GM12878 (cell line): ENCODE measurements at places on chromosomes 1 and 21.

GRCh38 chr1:18256282-18257235, 149.0 kb downstream of the IGSF21 start:
- DNase-seq: no peak

- no peak for DNase-seq
Measured at GRCh38 chr21:37228003-37228400, 39.1 kb downstream of the VPS26C start.

DNA sequence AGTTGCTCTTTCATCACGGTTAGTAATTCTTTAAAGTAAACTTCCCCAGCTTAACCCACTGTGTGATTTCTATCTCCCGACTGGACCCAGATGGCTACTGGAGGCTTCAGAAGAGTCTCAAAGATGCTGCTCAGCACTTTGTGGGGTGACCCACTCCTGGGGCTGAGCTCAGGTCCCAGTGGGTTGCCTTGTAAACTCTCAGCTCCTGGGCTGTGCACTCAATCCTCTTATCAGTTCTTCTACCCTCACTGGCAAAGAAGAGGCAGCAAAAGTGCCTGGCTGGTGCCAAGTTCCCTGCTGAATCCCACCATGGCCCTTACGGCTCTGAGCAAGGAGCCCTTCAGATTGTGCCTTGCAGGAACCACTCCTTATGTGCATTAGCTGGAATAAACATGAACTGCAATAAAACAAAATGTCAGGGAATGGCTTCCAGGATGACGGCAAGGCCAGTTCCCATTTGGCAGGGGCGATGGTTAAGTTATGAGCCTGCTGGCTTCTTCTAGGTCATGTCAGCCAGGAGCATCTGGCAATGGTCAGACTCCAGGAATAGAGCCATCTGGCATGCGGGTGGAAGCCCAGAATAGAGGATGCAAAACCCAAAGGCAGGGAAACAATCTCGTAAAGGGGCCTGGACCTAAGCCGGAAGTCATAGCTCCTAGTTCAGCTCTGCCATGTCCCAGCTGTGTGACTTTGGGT, 6.8 kb downstream of the MYOC start:
- no peak for DNase-seq

DNA sequence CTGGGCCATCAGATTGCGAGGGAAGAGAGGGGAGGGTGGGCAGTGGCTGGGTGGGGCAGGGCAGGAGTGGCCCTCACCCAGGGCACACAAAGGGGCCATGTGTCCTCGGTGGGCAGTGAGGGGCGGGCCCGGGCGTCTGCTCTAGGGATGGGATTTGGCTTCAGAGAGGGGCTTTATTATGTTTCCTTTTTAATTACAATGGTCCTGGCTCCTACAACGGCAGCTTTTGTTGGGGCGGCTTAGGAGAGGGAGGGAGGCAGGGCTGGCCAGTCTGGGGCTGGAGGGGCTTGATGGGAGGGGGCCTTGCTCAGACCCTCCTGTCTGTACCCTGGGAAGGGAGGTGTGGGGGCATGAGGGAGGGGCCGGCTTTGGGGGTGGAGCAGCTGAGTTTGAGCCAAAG, 102.8 kb upstream of the WNT4 start:
- DNase-seq: no peak

GRCh38 chr1:152505083-152505482, 5.5 kb upstream of the LCE5A start:
- DNase-seq: no peak

DNA sequence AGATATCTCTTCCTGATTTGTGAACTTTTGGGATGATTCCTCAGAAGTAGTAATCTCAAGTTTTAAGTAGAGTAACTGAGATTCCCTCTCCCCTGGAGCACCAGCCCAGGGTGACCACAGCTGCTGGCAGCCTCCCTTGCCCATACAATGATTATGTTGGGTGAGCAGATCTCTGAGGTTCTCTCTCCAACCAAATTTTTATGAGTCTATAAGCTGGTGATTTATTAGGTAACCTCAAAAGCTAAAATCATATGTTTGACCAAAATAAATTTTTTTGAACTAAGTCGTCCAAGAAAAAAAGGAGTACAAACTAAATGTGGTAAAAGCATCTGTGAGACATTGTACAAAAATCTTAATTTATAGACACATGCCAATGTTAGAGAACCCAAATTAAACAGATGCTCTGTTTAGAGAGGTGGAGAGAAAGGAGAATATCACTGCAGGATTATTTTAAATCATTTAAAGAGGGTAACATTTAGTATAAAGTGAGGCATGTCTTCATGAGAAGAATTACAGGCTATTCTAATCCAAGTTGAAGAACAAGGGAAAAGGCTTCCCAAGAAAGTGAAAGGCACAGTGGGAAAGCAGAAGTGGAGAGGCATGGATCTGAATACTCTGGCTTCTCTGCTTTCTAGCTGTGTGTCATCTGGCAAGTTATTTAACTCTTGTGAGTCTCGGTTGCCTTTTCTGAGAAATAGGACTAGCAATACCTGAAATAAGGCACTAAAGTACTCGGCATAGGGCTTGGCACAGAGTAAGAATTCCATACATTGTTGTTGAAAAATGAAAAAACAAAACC, 2.5 kb downstream of the AKNAD1 start:
- DNase-seq: no peak

DNA sequence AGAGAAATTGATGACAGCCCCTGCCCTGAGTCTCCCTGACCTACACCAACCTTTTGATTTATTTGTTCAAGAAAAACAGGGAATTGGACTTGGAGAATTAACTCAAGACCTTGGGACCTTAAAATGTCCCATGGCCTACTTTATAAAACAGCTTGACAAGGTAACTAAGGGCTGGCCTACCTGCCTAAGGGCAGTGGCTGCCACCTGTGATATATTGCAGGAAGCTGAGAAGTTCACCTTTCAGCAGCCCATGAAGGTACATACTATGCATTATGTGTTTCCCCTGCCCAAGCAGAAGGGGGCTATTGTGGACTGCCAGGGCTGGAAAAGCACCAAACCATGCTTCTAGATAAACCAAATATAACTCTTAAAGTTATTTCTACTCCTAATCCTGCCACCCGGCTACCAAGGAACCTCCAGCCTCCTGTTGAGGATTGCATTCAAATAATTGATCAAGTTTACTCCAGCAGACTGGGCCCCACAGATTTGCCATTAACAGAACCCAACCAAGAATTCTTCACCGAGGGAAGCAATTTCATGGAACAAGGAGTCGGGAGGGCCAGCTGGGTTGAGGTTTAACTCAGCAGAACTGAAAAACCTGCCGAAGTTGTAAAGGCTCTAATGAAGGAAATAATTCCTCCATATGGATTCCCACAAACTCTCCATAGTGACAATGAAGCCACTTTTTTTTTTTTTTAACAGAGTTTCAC, 28.2 kb downstream of the LACTBL1 start:
- no peak for DNase-seq

- no peak for DNase-seq
Measured at GRCh38 chr21:14827468-14827867, 237.3 kb downstream of the NRIP1 start.

GRCh38 chr1:234907940-234908405, 220.7 kb downstream of the TOMM20 start:
- no peak for DNase-seq

GRCh38 chr1:34129630-34130029, 35.4 kb downstream of the CSMD2 start:
- DNase-seq: no peak

GRCh38 chr1:6419397-6419803, 319 bp downstream of the HES2 start:
- no peak for DNase-seq

DNA sequence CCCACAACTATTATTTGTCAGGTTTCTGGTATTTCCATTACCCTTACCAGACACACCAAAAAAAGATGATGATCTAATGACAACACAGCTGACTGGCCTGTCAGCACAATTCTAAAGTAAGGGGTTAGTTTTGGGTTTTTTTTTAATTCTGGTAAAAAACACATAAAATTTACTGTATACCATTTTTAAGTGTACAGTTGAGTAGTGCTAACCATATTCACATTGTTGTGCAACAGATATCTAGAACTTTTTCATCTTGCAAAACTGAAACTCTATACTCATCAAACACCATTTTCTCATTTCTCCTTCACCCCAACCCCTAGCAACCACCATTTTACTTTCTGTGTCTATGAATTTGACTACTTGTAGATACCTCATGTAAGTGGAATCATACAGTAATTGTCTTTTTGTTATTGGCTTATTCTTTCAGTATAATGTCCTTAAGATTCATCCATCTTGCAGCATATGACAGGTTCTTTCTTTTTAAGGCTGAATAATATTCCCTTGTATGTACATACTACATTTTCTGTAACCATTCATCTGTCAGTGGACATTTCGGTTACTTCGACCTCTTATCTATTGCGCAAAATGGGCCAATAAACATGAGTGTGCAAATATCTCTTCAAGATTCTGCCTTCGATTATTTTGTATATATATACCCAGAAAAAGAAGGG, 29.8 kb downstream of the ARNT start:
- no peak for DNase-seq

DNA sequence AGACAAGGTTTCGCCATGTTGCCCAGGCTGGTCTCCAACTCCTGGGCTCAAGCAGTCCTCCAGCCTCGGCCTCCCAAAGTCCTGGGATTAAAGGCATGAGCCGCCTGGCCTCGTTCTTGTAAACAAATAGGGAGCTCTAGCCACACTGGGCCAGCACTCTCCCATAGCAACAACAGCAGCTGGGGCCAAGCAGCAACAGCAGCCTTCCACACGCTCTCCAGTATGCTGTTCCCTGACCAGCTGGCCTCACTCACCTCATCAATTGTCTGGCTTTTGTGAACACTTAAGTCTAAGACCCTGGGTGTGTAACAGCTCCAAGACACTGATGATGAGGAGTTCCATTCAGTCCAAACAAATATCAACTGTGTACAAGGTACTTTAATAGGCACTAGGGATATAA, 16.9 kb upstream of the GLIS1 start:
- no peak for DNase-seq

GRCh38 chr1:109299558-109300343, 7.1 kb downstream of the MYBPHL start:
- no peak for DNase-seq

DNA sequence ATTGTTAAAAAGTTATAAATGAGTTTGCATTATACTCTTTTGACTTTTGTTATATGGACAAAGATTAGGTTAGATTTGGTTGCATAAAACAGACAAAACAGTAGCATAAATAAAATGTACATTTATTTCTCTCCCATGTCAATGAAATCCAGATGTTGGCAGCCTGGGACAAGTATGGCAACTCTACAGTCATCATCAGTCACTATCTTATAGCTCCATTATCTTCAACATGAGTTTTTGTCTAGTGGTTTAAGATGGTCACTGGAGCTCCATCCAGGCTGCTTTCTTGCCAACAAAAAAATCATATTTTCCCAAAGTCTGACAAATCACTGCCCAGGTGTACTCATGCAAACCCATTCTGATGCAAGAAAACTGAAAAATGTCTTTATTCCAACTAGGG, 83.8 kb downstream of the CD58 start:
- no peak for DNase-seq

DNA sequence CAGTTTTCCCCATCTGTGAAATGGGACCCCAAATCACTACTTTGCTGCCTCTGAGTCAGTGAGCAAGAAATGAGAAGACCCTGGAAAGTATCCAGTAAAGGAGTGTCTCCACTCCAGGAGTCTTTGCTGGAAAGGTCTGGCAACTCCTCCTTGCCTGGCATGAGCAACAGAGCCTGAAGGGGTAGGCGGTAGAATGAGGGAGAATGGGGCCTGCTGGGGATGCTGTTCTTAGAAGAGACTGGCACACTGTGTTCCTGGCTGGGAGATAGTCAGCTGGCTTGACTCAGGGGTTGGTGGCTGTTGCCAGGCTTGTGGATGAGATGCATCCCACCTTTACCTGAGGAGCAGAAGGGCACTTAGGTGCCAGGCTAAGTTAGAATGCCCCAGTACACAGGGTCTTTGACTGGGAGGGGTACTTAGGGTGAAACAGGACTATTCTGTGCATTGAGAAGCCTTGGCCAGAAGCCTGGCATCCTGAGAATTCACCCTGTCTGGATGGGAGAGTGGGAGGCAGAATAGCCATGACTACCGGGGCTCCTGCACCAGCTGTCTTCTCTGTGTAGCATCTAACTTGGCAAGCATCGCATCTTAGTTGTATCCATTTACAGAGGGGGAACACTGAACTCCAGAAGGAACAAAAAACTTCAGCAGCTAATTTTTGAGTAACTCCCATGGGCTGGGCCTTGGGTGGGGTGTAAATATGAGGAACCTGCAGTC, 2.5 kb downstream of the MFSD2A start:
- DNase-seq: no peak

DNA sequence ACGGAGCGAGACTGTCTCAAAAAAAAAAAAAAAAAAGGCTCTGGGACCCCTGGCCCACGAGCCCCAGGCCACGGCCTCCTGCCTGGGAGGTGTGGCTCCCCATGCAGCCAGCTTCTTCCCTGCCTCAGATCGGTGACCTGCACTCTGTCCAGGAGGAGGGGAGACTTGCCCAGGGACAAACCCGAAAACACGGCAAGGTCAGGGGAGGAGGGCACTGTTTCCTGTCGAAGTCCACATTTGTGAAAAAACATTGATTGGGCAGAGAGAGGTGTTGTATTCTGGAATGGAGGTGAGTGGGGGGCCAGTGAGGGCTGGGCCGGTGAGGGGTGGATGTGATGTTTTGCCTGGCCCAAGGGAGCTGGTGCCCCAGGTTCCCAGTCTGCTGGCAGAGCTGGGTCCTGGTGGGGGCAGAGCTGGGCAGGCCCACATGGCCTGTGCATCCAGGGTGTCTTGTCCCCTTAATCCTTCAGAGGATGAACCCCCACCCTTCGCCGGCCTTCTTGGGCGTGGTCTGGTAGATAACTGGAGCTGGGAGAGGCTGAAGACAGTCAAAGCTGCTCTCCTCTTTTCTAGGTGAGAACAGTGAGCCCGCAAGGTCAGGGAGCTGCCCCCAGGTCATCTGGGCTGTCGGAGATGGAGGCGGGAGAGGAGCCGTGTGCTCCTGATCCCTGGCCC, 12.4 kb upstream of the FAAP20 start:
- no peak for DNase-seq

DNA sequence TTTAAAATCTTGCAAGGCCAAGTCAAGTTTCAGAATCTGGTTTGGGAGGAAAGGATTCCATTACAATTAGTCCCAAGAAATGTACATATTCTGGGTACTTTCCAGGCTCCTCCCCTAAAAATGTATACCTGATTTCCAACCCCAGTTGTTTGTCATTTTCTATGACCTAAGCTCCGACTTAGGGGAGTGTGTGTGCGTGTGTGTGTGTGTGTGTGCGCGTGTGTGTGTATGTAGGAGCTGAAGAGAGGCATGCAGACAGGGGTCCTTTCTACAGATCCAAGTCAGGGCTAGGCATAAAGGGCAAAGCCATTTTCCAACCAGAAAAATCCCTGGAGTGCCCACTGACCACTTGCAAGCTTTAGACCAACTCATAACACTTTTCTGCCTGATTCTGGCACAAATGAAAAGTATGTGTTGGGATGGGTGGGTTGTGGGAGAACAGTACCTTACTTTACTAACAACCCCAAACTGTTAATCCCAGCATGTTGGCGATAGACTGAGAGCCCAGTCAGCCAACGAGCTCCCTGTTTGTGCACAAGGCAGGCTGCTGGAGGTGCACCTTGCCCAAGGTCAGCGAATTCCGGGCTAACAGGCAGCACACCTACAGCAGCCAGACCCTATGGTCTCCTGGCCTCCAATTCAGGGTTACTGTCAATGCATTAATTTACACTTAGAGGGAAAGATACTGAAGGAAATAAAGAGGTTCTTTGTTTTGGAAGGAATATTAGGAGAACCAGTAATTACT, 1.7 kb downstream of the TRABD2B start:
- DNase-seq: no peak

- no peak for DNase-seq
Measured at GRCh38 chr21:46661642-46662366, 26.3 kb downstream of the PRMT2 start.

- no peak for DNase-seq
Measured at GRCh38 chr21:38126666-38127303, 130.0 kb upstream of the KCNJ15 start.

GRCh38 chr1:213295860-213296259, 244.8 kb downstream of the RPS6KC1 start:
- DNase-seq: no peak
